Vagina (tissue), 2 donors: ENCODE measurements at places on chromosomes 12 and 14.

GRCh38 chr12:57839996-57840395 is 6.5 kb downstream of the CTDSP2 start:
- no peak for DNase-seq

- DNase-seq: no peak
Observed at GRCh38 chr14:70392676-70393075, 24.2 kb downstream of the SYNJ2BP start.

GRCh38 chr14:51972566-51972965 is 16.8 kb upstream of the RTRAF start:
- DNase-seq: no peak

GRCh38 chr12:72748971-72749370 is 476.8 kb downstream of the TRHDE start:
- no peak for DNase-seq

GRCh38 chr12:83390186-83390585 is 703.5 kb downstream of the TMTC2 start:
- DNase-seq: no peak

DNA sequence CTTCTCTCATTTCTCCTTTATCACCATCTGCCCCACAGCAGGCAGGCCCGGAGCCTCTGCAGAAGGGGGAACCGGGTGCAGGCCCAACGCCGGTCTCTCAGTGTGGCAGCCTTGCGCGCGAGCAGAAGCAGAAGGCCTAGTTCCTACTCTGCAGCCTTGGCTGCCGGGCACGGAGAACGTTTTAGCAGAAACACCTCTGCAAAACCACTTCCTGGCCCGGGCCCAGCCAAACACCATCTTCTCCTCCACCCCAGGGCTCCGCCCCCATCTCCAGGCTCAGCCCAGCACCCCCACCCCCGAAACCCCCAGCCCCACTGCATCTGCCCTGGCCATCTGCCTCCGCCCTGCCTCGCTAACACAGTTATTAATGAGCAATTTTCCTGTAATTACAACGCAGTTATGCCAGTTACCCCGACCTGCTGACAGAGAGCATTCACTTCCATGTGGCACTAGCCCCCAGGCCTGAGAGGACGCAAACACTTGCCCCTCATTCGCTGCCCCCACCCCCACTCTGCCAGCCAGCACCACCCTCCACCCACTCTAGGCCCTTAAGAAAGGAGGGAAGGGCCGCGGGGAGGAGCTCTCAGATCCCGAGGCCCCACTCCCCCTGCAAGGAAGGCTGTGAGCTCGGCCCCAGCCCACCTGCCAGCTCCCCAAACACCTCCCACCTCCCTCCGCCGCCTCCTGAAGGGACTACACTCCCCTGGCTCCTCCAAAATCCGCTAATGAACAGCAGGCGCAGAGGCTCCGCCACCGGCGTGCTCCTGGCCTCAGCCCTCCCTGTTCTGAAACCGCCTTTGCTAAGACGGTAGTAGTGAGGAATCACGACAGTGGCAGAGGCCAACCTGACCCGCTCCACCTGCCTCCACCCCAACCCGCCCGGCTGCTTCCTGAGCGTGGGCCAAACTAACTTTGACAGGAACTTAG is 44.7 kb upstream of the FBRSL1 start:
- DNase-seq: no peak

DNA sequence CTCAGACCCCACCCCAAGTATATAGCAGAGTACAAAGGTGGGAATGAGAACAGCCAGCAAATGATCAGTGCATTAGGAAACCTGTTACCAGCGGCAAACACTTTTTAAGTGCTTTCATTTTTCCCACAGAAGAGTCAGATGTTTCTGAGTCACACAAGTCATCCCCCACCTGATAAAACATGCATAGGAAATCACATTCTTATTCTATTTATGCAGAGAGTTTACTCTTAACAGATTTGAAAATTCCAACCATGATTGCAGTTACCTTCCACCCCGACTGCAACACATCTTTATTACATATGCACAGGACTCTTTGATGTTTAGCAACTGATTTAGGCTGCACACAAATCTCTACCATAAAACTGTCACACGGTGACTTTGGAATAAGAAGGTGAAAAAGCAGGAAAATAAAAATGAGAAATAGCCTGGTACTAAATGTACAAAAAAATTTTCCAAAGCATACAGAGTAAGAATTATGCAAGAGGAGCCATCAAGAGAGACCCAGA is 236.4 kb downstream of the PAWR start:
- DNase-seq: no peak

DNA sequence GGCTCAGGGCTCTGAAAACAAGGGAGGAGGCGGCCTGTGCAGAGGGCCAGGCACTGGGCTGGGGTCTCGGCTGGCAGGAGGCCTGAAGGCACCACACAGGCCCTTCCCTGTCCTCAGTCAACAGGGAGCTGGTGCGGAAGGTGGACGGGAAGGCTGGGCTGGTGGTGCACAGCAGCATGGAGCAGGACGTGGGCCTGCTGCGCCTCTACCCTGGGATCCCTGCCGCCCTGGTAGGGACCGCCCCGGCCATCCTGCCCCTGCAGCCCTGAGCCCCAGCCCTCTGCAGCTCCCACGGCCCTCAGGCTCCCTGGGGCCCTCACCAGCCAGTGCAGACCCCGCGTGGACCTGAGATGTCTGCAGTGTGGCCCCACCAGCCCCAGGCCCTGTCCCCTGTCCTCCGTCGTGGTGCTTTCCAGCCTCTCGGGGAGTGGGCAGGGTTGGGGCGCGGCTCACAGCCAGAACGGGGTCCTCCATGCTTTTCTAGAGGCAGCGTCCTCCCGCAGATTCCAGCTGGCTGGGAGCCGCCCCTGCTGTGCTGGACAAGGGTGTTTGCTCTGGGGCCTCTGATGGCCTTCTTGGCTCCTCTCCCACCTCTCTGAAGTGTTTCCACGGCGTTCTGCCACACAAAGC is 18.1 kb downstream of the ASPG start:
- DNase-seq: no peak

- no peak for DNase-seq
Observed at GRCh38 chr12:85016413-85016812, 19.7 kb downstream of the TSPAN19 start.
